ENCODE measurements at places on chromosomes 2 and 18. TPM values are rescaled to one million over a fixed set of nuclear protein-coding genes. Genes with fewer than 3 reads are reported as not detected.

The POTEC gene
- under 0.01 TPM for total RNA-seq

The CFAP210 gene
- total RNA-seq: 5.3 TPM

The XDH gene
- not detected for total RNA-seq

The ATRAID gene
- 37.5 TPM for total RNA-seq

The SATB2 gene
- 440 TPM for total RNA-seq

GRCh38 chr2:232959139-232959538 is 53.9 kb downstream of the NGEF start:
- DNase-seq: no peak

DNA sequence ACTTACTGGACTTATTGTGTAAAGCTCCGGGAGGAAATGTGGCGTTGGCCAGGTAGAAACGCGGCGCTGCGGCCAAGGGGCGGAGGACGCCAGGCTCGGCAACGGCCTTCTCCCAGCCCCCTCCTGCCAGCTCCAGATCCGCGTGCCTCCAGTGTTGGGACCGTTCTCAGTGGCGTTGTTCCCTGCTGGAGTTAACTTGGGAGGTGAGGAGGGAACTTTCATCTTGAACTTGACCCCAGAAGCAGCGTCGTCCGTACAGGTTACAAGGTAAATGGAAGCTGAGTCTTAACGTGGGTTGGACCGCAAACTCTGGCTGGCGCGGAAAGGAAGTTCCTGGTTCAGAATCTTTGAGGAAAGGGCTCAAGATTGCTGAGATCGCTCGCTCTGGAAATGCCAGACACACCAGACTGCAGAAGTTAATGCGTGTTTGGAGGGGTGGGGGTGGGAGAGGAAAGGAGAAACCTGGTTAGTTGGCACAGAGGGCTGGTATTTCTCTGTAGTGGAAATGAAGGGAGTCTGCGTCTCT is 1.3 kb downstream of the TANC1 start:
- no peak for DNase-seq

DNA sequence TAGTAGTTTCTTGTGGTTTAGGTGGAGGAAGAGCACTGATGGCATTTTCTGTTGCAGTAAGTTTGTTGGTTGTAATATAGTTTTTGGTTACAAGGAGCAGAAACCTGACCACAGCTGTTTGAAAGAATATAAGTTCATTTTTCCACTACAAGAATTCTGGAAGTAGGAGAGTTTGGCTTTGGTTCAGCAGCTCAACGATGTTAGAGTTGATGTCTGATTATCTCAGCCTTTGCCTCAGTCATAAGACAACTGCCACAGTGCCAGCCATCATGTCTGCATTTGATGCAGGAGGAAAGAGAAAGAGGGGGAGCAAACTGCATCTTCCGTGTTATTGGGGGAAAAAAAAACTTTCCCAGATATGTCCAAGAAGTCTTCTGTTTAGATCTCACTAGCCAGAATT is 119.1 kb downstream of the LYPD1 start:
- no peak for DNase-seq

DNA sequence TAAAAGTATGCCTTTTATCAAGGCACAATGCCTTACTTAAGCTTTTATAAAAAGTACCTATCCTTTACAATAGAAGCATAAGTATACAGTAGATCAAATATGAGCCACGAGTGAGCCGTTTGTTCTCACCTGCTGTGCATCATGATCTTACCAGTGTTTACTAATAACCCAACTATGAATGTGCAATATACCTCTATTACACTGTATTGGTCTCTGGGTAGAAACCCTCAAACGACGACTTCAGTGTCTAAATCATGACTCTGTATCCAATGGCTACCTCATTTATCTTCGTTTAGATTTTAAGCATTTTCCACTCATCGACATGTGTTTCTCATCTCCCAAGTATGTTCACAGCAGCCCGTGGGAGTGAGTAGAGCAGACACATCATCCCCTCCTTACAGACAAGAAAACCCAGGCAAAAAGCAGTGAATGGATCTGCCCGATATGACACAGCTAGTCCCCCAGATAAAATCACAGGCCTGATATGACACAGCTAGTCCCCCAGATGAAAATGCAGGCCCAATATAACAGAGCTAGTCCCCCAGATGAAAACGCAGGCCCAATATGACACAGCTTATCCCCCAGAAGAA is 279.8 kb downstream of the TNS1 start:
- DNase-seq: no peak

- no peak for DNase-seq
These were observed 1403.3 kb upstream of the DDX18 start for GRCh38 chr2:116411211-116411610.

DNA sequence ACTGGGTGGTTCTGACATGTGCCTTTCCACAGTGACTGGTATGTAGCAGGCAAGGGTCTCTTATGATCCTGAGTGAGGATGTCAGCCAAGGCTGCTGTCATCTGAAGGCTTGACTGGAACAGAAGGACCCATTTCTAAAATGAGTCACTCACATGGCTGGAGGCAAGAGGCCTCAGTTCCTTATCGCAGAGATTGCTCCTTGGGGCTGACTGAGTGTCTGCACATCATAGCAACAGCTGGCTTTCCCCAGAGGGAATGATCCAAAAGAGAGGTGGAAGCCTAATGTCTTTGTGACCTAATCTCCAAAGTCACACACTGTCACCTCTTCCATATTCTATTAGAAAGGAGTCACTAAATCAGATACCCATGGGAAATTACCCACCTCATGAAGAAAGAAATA is 114.0 kb downstream of the NEDD4L start:
- no peak for DNase-seq

DNA sequence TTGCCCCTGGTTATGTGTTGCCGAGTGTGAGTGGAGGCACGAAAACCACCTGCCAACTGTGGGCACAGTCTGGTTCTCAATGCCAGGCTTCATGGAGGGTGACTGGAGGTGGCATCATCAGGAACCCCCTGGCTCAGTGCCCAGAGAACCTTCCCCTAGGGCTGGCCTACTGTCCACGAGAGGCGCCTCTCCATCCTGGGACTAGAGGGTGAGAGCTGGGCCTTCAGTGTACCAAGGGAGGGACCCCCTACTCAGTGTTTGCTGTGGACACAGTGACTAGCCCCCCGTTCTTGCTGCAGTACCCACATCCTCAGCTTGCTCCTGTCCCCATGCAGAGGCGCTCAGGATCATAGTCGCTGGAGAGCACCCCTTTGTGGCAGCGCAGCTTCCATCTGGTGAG is 202.6 kb downstream of the HDAC4 start:
- DNase-seq: no peak

- DNase-seq: no peak
These were observed 137.7 kb upstream of the PKDCC start for GRCh38 chr2:41910126-41910525.

- DNase-seq: no peak
These were observed 53.5 kb upstream of the UBE2F start for GRCh38 chr2:237913193-237913917.

- DNase-seq: no peak
These were observed 165.2 kb downstream of the TMEM200C start for GRCh38 chr18:5729983-5730699.

All from frontal cortex (tissue), 4 donors.